BE2C (cell line): ENCODE measurements at places on chromosomes 4 and X.
A peak's percentile ranks its signal among the peaks of the same experiment; 100 is the strongest.

- no peak for DNase-seq
These were observed 34.1 kb downstream of the MOB1B start for GRCh38 chr4:70936200-70936787.

GRCh38 chrX:41789374-41789773 lies 65.4 kb downstream of the GPR82 start:
- DNase-seq = no peak

GRCh38 chrX:71578253-71579135 lies at the start of gene GCNA:
TSS of gene GCNA (plus strand) at chrX:71578437. CDS start at chrX:71580822, 2,385 bp downstream.
- DNase-seq = no peak

DNA sequence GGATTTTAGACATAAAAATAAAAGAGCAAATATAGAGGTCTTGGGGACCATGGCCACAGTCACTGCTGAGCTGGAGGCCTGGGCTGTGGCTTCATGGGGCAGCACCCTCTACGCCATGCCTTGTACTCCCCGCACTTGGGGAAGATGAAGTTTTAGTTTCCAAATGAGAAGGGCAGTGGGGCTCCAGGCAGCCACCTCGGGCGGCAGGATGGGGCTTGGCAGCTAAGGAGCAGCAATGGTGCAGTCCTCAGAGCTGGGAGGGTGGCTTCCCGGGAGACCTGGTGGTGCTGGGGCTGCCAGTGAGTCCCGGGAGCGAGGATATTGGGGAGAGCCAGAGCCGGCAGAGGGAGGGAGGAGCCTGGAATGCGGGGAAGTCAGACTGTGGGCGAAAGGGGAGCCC lies 2.4 kb downstream of the CXCR3 start:
- DNase-seq = no peak

DNA sequence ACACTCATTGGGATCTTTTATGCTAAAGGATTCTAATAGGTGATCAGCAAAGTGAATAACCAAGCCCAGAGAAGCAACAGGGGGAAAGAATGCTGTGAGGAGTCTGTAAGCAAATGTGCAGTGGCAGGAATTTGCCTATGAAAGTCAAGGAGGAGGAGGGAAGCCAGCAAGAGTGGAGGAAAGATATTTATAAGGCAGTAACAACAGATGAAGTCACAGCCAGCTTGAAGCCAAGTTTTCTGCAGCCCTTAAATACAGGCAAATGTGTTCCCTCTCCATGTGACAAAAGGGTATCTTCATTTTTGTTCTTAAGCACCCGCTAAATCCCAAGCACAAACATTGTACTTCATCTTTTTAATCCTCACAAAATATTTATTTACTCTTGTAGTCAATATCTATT lies 275.0 kb upstream of the CLNK start:
- no peak for DNase-seq

DNA sequence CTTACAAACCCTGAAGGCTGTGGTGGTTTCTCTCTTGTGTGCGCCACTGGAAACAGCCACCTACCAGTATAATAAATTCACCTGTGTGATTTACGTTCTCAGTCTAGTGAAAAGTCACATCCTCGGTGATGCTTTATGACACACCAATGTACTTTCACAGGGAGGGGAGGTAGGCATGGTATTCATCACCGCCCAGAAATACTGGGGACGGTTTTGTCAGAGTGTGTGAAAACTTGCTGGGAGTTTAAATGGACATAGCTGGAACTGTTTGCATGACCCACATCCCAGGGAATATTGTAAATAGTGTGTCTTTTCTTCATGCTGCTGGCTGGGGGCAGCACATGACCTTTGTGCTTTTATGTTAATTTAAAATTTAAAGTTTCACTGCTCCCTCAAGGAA lies 421.8 kb downstream of the MAPK10 start:
- no peak for DNase-seq

DNA sequence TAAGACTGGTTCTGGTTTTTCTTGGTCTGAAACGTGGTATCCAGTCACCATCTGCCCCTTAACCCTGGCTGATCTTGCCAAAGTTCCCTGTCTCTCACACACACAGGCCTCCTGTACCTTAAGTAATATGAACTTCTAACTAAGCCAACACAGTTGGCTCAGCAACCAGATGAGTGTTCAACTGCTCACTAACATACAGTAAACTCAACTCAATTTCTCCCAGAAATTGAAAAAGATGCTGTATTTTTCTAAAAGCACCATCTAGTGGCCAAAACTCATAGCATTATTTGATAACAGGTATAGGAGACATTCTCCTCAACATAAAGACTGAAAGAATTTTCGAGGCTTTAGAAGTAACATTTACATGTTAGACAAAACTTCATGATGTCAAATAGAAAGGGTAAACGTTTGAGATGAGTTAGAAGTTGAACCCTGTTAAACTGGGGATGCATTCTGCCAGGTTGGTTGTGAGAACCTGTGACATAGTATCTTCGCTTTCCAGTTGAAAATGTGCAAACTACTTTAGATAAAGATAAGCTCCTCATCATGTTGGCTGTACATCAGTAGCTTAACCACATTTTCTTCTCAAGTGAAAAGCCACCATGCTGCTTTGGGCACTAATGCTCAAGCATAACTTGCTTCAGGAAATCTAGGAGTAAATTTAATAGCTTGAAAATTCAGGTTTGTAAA lies 31.2 kb downstream of the CCNI start:
- no peak for DNase-seq

- no peak for DNase-seq
These were observed 48.0 kb upstream of the HDAC8 start for GRCh38 chrX:72620550-72621145.

- DNase-seq = no peak
These were observed 12.9 kb downstream of the PPP2R3B start for GRCh38 chrX:373641-374471.

GRCh38 chr4:53531585-53532224 lies 59.6 kb downstream of the LNX1 start:
- no peak for DNase-seq

DNA sequence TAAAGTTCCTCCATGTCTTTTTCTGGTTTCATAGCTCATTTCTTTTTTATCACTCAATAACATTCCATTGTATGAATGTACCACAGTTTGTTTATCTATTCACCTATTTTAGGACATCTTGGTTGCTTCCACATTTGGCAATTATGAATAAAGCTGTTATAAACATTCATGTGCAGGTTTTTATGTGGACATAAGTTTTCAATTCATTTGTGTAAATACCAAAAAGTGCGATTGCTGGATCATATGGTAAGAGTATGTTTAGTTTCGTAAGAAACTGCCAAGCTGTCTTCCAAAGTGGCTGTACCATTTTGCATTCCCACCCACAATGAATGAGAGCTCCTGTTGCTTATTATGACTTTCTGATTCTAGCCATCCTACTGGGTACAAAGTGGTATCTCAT lies 36.3 kb upstream of the ZFX start:
- DNase-seq = no peak

DNA sequence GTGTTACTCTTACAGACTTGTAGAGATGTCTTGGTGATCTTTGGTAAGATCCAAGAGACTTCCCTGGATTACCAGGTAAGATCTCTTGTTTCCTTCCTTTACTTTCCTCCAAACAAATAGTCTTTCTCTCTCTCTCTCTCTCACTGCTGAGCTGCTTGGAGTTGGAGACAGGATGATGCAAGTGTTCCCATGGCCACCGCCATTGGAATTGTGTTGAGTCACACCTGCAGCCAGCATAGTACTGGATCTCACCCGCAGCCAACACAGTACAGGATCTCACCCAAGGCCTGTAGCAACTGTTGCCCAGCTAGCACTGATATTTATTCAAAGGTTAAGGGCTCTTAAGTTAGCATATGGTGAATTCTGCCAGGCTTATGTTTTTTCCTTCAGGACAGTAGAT lies 1080.9 kb downstream of the FAT4 start:
- DNase-seq = no peak

GRCh38 chr4:81498551-81499099 lies 26.9 kb upstream of the RASGEF1B start:
- no peak for DNase-seq

- no peak for DNase-seq
These were observed 17.2 kb downstream of the EDNRA start for GRCh38 chr4:147498031-147498660.

DNA sequence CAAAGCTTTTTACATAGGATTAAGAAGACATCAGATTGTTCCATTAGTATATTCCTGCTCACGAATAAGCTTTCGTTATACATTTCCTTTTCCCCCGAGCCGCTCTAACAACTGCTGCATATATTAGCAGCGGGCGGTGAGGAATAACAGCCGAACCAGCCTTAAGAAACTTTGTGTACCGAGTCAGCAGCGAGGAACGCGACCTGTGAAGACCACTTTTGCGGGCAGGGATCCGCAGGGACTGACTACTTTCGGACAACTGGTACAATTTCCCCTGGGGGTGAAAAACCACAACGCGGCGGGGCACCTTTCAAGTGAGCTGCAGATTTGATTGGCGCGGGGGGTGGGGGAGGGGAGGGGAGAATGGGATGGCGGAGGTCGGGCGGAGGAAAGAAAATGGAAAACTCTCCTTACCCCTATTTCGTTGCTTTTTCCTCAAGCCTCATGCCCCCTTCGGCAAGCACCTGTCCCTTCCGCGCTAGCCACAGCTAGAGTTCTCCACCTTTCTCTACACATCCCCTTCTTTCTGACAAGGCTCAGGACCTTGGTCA lies 5.9 kb upstream of the PITX2 start:
- no peak for DNase-seq

GRCh38 chr4:152266831-152267480 lies 268.9 kb downstream of the FBXW7 start:
- no peak for DNase-seq

GRCh38 chr4:169741569-169741968 lies 16.2 kb downstream of the HPF1 start:
- no peak for DNase-seq

GRCh38 chr4:88021824-88022223 lies 14.4 kb downstream of the PKD2 start:
- DNase-seq = no peak

- no peak for DNase-seq
These were observed 64.3 kb upstream of the GPR174 start for GRCh38 chrX:79080141-79080540.

GRCh38 chrX:135931644-135932487 lies 38.4 kb downstream of the SAGE1 start:
- peak; percentile 54 for DNase-seq

GRCh38 chr4:5955201-5955821 lies 62.4 kb upstream of the CRMP1 start:
- DNase-seq = peak; percentile 86

DNA sequence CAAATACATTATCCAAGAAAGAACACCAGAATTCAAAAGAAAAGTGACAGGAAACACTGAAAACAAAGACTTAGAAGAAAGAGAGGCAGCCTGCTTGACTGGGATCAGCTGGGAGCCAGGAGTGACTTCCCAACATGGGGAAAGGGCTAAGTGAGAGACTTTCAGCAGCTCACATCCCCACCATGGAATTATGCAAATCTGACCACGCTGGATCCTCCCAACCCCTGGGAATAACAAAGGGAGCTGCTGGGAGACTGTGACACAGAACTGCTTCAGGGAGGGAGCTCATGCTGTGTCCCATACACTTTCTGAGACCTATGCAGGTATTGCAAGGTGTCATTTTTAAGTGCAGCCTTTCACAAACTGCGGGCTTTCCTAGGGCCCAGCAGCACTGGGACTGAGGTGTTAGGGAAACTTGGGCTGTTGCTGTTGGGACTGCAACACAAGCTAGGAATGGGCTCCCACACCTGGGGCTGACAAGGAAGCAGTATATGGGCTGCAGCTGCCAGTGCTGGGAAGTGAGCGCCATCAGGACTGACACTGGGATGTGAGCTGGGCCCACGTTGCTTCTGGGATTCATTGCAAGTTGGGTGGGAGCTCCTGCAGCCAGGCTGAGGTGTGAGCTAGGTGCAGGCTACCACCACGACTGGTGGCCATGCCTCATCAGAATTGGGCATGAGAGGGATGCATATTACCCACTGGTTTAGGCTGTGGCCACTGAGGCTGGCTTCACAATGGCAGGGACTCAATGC lies 139.1 kb downstream of the KDR start:
- DNase-seq = no peak

DNA sequence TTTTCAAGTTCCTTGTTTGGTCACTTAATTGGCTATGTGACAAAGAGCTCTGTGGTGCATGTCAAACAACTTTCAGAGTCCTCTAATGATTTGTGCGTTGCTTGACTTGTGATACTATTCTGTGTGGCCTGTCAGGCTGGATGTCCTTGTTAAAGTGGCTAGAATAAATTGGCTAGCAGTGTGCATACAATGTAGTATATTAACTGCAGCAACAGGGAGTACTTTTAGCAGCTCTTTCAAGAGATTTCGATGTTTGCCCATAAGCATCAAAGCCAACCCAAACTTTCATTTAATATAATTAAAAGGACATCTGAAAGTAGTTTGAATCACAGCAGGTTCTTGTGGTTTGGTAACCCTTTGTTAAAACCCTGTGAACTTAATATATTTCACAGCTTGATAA lies 718.9 kb downstream of the ADGRL3 start:
- no peak for DNase-seq

DNA sequence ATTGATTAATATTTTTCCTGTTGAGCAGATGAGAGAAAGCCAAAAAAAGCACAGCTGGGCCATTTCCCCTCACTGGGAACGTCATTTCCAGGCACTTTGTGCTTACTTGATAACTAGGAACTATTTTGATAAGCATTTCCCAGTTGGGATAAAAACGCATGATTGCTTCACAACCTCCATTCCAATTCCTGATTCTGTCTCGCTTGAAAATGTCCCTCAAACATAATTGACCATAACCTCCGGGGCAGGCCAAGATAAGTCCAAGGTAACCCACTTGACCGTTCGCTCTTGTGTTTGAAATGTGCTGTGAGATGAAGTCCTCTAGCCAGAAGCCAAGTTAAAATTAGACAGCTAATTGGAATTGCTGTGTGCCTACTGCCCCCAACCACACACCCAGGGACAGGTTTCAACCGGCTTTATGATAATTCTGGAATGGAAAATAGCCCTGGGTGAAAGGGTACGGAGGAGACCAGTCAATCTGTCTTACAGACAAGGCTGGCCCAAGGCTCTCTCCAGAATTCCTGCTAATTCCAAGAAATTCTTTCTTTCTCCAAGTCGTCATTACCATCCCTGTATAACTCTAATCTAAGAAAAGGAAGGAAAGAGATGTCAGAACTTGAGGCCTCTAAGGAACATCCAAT lies 137.1 kb downstream of the MID1 start:
- peak; percentile 6 for DNase-seq

- no peak for DNase-seq
These were observed 24.7 kb upstream of the CENPVL3 start for GRCh38 chrX:51643377-51643776.

DNA sequence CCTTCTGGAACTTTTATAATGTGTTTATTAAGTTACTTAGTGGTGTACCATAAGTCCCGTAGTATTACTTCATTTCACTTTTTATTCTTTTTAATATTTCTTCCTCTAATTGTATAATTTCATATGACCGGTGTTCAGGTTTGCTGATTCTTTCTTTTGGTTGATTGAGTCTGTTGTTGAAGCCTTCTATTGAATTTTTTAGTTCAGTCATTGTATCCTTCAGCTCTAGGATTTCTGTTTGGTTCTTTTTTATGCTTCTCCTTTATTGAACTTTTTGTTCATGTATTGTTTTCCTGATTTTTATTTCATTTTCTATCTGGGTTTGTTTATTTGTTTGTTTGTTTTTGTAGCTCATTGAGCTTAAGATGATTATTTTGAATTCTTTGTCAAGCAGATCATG lies 8.8 kb downstream of the CEP44 start:
- no peak for DNase-seq
